Left hindlimb (tissue), 1 donor: ENCODE measurements at places on chromosomes 1 and 21.

- DNase-seq = no peak
Measured at GRCh38 chr1:208714323-208714722, 470.1 kb upstream of the PLXNA2 start.

GRCh38 chr1:25642574-25643108 is 26.1 kb downstream of the MAN1C1 start:
- peak; percentile 82 for DNase-seq

GRCh38 chr1:194062962-194063361 is 876.5 kb upstream of the B3GALT2 start:
- DNase-seq = no peak

GRCh38 chr1:1058088-1058905 is 15.8 kb downstream of the RNF223 start:
- no peak for DNase-seq

- no peak for DNase-seq
Measured at GRCh38 chr21:37783016-37783415, 133.2 kb downstream of the KCNJ6 start.

GRCh38 chr1:24683713-24684162 is 40.6 kb downstream of the SRRM1 start:
- DNase-seq = no peak

DNA sequence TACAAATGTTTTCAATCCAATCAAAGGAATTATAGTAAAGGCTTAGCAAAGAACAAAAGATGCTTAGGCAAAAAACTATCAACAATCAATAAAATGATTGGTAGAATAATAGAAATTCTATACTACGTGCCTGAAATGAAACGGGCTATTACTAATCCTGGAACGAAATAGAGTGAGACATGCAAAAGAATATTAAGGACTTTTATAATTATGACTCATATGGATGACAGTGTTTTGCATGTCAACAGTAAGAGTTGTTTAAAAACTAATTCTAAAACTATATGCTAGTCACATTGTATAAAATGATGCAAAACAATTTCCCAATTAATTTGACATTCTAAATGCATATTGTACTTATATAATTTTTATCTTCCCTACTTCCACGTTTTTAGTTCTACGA is 35.6 kb downstream of the LRRIQ3 start:
- no peak for DNase-seq

DNA sequence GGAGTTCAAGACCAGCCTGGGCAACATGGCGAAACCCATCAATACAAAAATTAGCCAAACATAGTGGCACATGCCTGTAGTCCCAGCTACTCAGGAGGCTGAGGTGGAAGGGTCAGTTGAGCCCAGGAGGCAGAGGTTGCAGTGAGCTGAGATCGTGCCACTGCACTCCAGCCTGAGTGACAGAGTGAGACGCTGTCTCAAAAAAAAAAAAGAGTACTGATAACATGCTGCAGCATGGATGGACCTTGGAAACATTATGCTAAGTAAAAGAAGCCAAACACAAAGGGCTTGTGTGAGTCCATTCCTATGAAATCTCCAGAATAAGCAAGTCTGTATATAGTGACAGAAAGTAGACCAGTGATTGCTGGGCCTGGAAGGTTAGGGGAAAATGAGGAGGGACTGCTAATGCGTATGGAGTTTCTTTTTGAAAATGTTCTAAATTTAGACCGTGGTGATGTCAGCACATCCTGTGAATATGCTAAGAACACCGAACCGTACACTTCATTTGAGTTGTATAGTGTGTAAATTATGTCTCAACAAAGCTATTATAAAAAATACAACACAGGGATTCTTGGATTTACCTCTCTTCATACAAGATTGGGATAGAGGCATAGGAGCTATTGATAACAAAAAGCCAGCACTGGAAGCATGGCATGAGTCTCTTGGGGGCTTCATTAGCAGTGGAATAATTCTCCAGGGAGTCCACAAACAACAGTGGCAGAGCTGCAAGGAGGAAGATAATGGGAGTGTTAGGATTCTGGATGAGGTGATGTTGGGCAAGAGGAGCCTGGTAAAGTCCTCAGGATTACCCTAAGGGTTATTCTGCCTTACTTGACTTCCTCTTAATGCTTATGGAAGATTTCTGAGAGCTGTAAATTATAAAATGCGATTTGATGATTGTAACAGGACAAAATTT is 73.5 kb downstream of the TTC3 start:
- DNase-seq = no peak
